ENCODE measurements at places on chromosomes 4 and X.

- no peak overlapping the region for H3K27ac ChIP-seq
- H3K4me1 ChIP-seq, result no peaks in the 10 kb centered on the region
- H3K27me3 ChIP-seq, result peaks cover 42% of the 10 kb centered on the region
- no peak overlapping the region for H3K4me3 ChIP-seq
- DNase-seq, result no peak
Observed at GRCh38 chr4:3257556-3258482, 8.9 kb downstream of the MSANTD1 start.

DNA sequence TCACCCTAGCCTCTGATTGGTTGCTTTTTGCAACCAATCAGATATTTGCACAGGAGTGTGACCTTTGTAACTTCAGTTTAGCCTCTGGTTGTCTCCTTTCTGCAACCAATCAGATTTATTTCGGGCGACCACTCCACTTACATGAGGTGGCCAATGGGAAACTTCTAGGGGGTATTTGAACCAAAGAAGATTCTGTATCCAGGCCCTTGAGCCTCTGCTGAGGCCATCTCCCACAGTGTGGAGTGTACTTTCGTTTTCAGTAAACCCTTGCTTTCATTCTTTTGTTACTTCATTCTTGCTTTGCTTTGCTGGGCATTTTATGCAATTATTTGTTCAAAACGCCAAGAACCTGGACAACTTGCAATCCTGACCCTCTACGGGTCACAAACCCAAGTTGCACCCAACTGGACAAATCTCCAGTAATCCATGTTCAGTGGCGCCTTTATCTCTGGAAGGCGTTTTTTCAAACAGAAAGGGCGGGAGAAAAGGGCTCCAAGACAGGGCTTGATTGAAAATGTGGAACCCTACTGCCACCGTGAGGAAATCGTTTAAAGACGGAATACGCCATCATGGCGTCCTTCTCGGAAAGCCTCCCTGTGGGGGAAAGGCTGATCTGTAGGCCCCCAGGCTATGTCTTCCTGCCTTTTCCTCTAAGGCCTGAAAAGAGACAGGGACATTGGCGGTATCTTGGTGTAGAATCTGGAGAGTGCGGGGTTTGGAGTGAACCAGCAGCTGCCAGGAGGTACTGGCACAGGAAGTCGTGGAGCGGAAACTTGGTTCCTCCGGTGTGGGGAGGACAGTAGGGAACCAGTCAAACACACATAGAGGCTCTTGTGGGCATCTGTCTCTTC, 184.6 kb downstream of the OR13H1 start:
- peak overlapping the region; percentile 85 for H3K27ac ChIP-seq
- DNase-seq, result peak; percentile 84
- H3K4me1 ChIP-seq, result peaks cover 6% of the 10 kb centered on the region
- peak overlapping the region; percentile 52 for H3K4me3 ChIP-seq

DNA sequence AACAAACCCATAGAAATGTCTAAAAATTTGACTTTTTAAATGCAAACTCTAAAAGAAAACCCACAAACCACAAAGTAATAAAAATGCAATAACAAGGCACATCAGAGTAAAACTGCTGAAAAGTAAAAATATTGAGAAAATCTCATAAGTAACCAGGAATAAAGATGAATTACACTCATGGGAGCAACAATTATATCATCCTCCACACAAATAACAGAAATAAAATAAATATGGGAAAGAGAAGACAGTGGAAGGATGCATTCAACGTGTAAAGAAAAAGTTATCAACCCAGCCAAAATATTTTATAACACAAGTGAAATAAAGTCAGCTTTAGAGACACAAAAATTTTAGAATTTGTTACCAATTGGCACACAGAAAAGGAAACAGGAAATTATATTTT, 1420.2 kb downstream of the PCDH18 start:
- DNase-seq, result no peak
- no peaks in the 10 kb centered on the region for H3K27me3 ChIP-seq
- no peak overlapping the region for H3K4me3 ChIP-seq
- H3K36me3 ChIP-seq, result no peaks in the 10 kb centered on the region
- H3K4me1 ChIP-seq, result no peaks in the 10 kb centered on the region
- no peak overlapping the region for H3K27ac ChIP-seq

- no peak overlapping the region for H3K4me3 ChIP-seq
- DNase-seq, result no peak
- no peak overlapping the region for H3K27ac ChIP-seq
- no peaks in the 10 kb centered on the region for H3K4me1 ChIP-seq
Observed at GRCh38 chrX:80316526-80316925, 103.7 kb upstream of the TENT5D start.

DNA sequence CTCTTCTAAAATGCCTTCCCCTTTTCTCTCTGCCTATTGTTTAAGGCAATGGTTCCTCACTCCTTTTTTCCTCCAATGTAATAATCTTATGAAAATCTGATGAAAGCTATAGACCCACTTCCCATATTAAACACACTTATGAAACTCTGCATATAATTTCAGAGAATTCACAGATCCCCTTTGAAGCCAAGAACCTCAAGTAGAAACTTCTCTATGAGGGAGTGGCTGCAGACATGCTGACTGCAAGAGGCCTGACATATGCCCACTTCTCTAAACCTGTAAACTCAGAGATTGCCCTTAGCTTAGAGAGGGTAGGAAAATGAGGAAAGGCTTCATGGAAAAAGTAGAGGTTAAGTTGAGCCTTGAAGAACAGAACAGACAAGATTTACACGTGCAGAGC, 37.6 kb downstream of the TAB3 start:
- no peak overlapping the region for H3K27ac ChIP-seq
- H3K36me3 ChIP-seq, result no peaks in the 10 kb centered on the region
- no peaks in the 10 kb centered on the region for H3K4me1 ChIP-seq
- DNase-seq, result no peak

DNA sequence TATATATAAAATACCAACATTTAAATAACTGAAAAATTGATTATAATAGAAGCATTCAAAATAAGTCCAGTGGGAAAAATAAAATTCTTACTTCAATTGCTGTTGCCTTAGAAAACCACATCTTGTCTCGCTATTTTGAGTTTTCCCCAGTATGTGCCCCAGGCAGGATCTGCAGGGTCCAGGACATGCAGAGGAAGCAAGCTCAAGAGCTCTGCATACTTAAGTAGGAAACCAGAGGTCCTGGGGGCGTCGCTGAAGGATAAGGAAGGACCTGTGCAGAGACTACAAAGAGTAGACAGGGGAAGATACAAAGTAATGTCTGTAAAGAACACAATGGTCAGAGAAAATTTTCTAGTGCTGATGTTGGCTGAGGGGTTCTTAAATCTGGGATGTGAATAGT, 310.5 kb upstream of the EMCN start:
- no peak overlapping the region for H3K4me3 ChIP-seq
- no peak for DNase-seq
- H3K4me1 ChIP-seq, result no peaks in the 10 kb centered on the region

DNA sequence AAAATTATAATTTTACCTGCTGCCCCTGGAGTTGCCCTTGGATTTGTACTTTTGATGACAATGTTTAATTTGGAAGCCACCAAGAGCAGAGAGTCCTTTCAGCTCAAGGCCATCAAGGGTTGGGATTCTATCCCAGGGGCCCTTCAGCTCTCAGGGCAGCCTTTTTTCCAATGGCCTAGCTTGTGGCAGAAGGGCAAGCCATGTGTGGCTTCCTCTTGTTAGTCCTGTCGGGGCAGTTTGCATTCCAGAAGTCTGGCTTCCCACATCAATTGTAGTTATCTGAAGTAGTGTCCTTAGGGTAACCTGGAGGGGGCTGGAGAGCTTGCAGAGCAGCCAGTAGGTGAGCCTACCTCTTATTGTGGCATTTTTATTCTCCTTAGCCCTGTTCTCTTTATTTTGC, 569.4 kb downstream of the TRAM1L1 start:
- no peaks in the 10 kb centered on the region for H3K4me1 ChIP-seq
- H3K36me3 ChIP-seq, result no peaks in the 10 kb centered on the region
- no peak overlapping the region for H3K27ac ChIP-seq
- H3K27me3 ChIP-seq, result no peaks in the 10 kb centered on the region
- no peak for DNase-seq
- H3K4me3 ChIP-seq, result no peak overlapping the region

DNA sequence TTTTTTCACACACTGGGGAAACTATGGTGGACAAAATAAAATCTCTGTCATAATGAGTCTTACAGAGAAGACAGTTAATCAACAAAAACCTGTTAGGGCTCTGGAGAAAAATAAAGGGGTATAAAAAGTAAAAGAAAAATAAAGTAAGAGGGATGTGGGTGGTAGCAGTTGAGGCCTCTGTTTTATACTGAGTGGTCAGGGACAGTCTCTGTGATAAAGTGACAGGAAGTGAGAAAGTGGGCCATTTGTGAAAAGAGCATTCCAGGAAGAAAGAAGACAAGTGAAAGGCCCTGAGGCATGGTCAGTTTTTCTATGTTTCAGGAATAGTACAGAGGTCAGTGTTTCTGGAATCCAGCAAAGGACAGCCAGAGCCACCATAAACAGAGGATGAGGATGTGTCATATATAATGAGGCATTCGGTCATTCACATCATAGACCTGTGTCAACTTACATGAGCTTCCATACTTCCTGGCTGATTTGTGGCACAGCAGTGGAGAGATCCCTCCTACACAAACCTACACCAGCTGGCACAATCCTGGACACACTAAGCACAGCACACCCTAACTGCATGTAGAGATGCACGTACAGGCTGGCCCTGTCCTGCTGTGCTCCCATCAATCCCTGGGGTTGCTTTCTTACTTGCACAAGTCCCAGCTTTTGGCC, 64.4 kb upstream of the NAP1L5 start:
- no peak for DNase-seq
- H3K27me3 ChIP-seq, result no peaks in the 10 kb centered on the region
- no peak overlapping the region for H3K27ac ChIP-seq
- 0 out of 2 replicates have a peak, but pooled peaks cover 3% of the 10 kb centered on the region for H3K4me1 ChIP-seq
- no peaks in the 10 kb centered on the region for H3K36me3 ChIP-seq
- no peak overlapping the region for H3K4me3 ChIP-seq

- H3K27me3 ChIP-seq, result peaks cover 67% of the 10 kb centered on the region
- H3K4me1 ChIP-seq, result no peaks in the 10 kb centered on the region
- no peak for DNase-seq
- no peaks in the 10 kb centered on the region for H3K36me3 ChIP-seq
Observed at GRCh38 chr4:7721984-7722551, 217.6 kb downstream of the AFAP1 start.

- H3K36me3 ChIP-seq, result no peaks in the 10 kb centered on the region
- H3K27me3 ChIP-seq, result no peaks in the 10 kb centered on the region
- H3K27ac ChIP-seq, result no peak overlapping the region
- H3K4me3 ChIP-seq, result no peak overlapping the region
Observed at GRCh38 chr4:98338761-98339438, 77.7 kb downstream of the RAP1GDS1 start.

DNA sequence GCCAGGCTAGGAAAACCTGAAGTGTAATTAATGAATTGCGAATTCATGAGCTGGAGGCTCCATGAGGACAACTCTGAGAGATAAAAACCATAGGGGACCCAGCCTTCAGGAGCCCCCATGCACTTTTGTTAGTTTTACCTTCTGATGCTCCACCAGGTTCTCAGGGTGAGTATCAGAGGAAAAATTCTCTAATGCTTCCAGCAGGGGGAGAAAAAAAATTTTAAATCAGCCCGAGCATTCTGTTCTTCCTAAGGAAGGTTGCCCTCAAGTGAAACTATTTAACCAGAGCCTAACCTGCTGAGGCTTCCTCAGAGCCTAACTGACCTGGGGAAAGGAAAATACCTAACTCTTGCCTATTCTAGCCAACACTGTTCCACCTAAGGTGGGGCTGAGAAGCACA, 552.6 kb downstream of the PPARGC1A start:
- peak; percentile 42 for DNase-seq
- H3K36me3 ChIP-seq, result no peaks in the 10 kb centered on the region
- no peak overlapping the region for H3K27ac ChIP-seq
- H3K4me1 ChIP-seq, result peaks cover 52% of the 10 kb centered on the region
- no peak overlapping the region for H3K4me3 ChIP-seq

- H3K27me3 ChIP-seq, result no peaks in the 10 kb centered on the region
- H3K4me3 ChIP-seq, result no peak overlapping the region
- DNase-seq, result no peak
- no peak overlapping the region for H3K27ac ChIP-seq
Observed at GRCh38 chr4:176359590-176359989, 39.8 kb downstream of the SPCS3 start.

- H3K27ac ChIP-seq, result no peak overlapping the region
- no peak for DNase-seq
- no peaks in the 10 kb centered on the region for H3K4me1 ChIP-seq
Observed at GRCh38 chrX:69076088-69076487, 89.2 kb downstream of the PJA1 start.

DNA sequence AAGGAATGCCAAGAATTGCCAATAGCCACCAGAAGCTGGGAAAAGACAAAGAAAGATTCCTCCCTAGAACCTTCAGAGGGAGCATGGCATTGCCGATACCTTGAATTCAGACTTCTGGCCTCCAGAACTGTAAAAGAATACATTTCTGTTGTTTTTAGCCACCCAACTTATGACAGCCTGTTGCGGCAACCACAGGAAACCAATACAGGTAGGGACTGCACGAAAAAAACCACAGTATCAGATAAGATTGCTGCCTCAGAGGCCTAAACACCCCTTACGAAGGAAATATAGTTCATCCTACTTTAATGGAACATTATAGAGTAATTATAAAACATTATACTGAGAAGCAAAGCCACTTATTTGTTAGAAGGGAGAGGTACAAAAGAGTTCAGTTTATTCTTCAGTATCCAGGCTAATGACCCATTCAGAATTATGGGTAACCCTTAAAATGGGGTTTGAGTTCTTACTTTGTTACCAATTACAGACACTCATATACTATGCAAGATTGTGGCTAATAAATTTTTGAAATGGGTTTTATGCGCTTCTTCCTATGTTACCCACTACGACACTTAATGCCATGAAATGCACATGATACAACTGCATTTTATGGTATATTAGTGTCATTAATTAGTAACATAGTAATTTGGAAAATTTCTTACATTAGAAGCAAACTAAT, 37.4 kb upstream of the SMIM10L2A start:
- H3K4me1 ChIP-seq, result no peaks in the 10 kb centered on the region
- no peak overlapping the region for H3K27ac ChIP-seq
- H3K36me3 ChIP-seq, result no peaks in the 10 kb centered on the region
- no peak overlapping the region for H3K4me3 ChIP-seq

- H3K27me3 ChIP-seq, result no peaks in the 10 kb centered on the region
- no peaks in the 10 kb centered on the region for H3K4me1 ChIP-seq
- no peaks in the 10 kb centered on the region for H3K36me3 ChIP-seq
Observed at GRCh38 chr4:27218013-27218412, 357.4 kb downstream of the STIM2 start.
